ENCODE measurements at places on chromosomes 12 and 14.

- DNase-seq = no peak
Measured at GRCh38 chr14:51209457-51209856, 30.6 kb upstream of the TMX1 start.

- DNase-seq = no peak
Measured at GRCh38 chr12:76666290-76666835, 97.6 kb upstream of the ZDHHC17 start.

DNA sequence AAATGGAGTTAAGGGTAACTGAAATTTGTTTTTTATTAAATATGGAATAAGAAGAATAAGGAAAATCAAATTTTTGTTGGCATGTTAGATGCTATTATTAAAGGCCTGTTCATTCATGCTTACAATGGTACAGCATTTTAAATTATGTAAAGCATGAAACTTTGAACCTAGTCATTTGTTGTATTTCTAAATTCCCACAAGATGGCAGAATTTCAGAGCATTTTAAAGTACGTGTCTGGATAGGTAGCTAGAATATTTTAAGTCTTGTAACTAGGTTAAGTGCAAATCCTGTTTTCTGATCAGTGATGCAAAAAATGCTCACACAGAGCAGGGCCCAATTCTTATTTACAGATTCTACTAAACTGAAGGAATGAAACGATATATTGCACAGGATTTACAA, 585.6 kb upstream of the MIS18BP1 start:
- no peak for DNase-seq

DNA sequence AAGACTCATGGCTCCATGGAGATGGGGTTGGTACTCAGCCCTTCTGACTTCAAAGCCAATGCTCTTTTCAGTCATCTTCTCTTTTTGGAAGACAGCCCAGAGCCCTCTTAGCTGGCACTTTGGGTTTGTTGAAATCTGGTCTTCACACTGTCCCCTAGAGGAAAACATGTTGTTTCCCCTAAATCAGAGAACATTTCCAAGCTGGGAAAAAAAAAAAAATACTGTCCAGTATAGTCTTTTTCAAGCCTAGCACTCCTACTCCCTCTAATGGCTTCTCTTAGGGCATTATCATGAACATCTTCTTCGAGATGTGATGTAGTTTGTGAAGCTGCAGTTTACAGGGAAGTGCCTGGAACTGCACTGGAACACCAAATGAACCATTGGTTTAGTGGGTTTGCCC, 3.0 kb upstream of the ZC3H14 start:
- DNase-seq = no peak

DNA sequence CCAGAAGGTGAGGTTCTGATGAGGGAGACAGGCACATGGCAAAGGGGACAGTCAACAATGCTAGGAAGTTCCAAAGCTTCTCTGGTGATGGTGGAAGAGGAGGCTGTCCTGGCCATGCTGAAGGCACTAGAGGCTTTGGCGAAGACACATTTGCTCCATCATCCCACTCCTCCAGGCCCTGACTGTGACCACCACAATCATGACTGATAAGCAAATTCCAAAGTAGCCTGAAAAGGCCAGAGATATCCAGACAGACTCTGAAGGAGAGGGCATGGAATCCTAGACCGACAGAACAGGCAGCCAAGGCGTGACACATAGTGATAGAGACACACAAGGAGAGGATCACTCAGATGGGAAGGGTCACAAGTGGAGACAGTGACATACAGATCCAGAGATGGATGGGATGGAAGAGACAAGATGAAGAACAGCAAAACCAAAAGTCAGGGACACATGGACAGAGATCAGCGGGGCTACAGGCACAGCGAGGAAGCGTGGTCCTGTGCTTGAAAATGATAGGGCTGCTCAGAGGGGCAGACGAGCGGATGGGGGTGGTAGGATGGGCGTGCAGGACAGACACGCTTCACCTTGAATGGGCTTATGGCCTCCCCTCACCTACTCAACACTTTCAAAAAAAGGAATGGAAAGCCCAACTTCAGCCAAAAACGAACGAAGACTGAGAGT, 1.3 kb downstream of the ZFHX2 start:
- no peak for DNase-seq

- no peak for DNase-seq
Measured at GRCh38 chr12:70948976-70949336, 28.4 kb upstream of the PTPRR start.

GRCh38 chr12:130815028-130815741, 23.9 kb downstream of the STX2 start:
- no peak for DNase-seq

GRCh38 chr12:63400718-63401117, 249.7 kb upstream of the AVPR1A start:
- no peak for DNase-seq

- no peak for DNase-seq
Measured at GRCh38 chr12:117234441-117234840, 44.2 kb upstream of the FBXO21 start.

DNA sequence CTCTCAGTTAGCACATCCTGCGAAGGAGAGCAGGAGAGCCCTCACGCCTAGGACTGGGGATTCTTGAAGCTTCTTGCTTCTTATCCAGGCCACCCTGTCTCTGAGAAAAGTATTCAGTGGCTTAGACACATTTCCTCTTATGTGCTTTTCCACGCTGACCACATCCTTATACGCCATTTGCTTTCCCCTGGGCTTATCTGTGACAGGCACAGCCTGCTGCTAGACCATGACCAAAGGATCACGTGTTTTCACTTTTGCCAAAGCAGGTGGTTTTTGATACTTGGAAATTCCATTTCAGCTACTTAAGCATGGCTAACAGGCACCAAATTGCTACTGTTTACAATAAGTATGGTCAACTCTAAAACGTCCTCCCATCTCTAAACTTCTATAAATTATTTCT, 587.4 kb downstream of the AACS start:
- DNase-seq = no peak

GRCh38 chr12:48331399-48331798, 19.3 kb downstream of the ZNF641 start:
- DNase-seq = no peak

- DNase-seq = no peak
Measured at GRCh38 chr14:98907271-98907670, 364.7 kb downstream of the BCL11B start.

DNA sequence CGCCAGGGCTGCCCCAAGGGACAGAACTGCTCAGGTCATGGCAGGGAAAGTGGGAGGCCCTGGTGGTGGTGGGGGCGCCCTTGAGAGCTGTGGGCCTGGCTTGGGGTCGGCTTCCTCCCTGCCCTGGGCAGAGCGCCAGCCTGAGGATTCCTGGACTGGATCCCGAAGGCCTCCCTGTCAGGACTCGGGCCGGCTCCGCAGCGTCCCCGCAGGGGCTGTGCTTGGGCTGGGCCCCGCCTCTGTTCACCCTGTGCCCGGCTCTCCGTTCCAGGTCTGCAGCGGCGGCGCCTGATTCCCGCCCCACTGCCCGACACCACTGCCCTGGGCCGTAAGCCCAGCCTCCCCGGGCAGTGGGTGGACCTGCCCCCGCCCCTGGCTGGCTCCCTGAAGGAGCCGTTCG, 39.9 kb downstream of the KIF26A start:
- DNase-seq = no peak

- DNase-seq = no peak
Measured at GRCh38 chr12:68250454-68250853, 3.0 kb downstream of the IL22 start.

DNA sequence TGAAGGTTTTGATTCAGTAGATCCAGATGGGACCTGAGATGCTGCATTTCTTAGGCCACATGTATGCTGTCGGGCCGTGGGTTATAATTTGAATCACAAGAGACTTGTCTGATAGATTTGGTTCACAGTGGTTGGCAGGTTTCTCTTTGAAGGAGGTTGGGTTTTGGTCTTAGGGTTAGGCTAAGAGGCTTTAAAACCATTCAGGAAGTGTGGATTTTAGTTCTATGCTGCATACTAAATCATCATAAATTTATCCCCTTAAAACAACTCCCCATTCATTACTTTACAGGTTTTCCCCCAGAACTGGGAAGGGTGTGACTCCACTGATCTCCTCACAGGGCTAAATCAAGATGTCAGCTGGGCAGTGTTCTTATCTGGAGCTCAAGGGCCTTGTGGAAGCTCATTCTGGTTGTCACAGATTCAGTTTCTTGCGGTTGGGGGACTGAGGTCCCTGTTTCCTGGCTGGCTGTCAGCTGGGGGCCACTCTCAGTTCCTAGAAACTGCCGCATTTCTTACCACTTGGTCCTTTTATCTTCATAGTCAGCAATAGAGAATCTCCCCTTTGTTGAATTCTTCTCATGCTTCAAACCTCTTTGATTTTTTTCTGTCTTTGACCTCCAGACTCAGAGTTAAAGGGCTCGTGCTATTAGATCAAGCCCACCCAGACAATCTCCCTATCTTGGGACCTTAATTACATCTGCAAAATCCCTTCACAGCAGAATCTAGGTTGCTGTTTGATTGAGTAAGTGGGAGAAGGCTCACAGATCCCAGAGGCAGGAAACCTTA, 20.6 kb upstream of the PCNX1 start:
- no peak for DNase-seq

GRCh38 chr14:46653031-46653755, 1.6 kb upstream of the RPL10L start:
- no peak for DNase-seq

- DNase-seq = no peak
Measured at GRCh38 chr12:105562199-105562971, 231.9 kb downstream of the C12orf75 start.

- DNase-seq = no peak
Measured at GRCh38 chr12:24561882-24562770, 386.8 kb downstream of the BCAT1 start.

DNA sequence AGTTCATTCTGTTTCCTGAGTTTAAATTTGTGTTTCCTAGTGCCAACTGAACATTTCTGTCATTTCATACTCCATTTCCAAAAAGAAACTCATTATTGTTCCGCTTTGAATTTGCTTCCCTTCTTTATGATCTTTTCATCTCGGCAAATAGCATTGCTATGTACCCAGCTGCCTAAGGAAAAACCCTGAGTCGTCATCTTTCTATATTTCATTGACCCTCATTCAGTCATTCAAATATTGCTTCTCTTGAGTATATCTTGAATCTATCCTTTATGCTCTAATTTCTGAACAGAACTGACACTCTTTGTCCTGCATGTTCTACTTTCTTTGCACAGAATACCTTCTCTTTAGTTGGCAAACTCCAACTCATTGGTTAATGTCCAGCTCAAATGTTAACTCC, 35.9 kb downstream of the ADIPOR2 start:
- no peak for DNase-seq

- DNase-seq = peak; percentile 61
Measured at GRCh38 chr12:4270016-4270830, 3.3 kb upstream of the CCND2 start.

DNA sequence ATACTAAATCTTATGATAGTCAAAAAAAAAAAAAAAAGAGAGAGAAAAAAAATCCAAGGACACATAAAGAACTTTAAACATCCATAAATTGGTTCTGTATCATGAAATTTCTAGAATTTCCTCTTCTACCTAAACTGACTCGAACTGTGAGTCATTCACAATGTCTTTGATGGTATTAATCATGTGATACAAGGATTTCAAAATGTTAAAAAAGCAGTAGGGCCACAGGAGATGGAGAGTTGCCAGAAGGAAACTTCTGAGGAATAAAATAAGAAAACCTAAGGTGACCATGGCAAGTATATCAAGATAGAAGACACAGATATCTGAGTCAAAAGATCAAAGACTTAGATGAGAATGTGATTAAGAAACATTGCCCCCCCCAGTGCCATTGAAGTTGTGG, 1320.9 kb upstream of the FLRT2 start:
- no peak for DNase-seq

DNA sequence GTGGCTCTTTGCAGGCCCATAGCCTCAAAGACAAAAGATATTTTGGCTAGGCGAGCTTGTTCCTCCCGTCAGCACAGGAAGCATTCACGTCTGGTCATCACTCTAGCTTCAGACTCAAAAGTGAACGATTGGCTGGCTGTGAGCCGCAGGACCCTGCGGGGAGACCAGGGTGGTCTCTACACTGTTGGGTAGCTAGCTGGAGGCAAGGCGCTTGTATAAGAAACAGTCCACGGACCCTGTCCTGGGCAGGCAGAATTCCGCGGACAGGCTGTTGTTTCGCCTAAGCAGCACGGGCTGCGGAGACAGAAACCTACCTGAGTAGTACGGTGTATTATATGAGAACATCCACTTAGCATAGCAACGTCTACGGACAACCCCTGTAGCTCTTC, 29.6 kb downstream of the WBP11 start:
- no peak for DNase-seq

DNA sequence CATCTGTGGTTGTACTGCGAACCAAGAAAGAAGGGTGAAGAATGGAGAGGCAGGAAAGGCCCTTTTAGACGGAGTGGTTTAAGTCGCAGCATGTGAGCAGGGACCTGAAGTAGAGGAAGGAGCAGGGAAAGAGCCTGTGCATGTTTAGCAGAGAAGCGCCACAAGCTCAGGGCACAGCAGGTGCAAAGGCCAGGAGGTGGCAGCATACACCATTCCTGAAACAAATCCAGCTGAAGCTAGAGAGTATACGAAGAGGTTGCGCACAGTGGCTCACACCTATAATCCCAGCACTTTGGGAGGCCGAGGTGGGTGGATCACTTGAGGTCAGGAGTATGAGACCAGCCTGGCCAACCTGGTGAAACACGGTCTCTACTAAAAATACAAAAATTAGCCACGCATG, 49.9 kb downstream of the HELB start:
- DNase-seq = no peak

DNA sequence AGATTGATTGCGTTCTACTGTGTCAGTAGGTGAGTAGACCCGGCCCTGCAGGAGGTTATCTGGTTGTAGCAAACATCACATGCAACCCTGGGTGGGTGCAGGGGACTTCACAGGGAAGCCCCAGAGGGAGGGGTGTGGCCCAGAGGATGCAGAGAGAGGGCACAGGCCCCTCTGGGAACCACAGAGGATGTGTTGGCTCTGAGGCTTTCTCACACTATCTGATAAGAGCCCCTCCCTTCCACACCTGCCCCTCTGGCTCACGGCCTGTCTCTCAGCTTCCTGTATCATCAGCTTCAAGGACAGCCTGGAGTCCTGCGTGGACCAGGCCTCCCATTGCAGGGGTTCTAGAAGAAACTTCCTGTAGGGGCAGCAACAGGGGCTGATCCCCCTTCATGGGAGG, 101.9 kb downstream of the RIN3 start:
- peak; percentile 43 for DNase-seq

GRCh38 chr12:3229577-3229976, 152.4 kb downstream of the TSPAN9 start:
- no peak for DNase-seq

DNA sequence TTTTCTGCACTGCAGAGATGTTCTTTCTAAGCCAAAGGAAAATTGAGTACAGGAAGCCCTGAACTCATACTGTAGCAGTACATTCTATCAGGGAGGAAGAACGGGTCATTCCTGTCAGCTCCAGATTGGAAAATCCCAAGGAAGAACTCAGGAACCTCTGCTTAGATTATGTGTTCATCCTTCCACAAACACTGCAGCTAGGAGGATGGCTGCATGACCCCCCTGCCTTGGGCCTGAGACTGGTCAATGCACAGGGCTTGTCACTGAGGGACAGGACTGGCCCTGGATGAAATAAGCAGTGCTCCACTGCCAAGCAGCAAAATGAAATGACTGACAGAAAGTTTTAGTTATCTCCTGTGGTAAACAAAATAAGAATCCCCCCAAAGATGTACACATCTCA, 1406.8 kb upstream of the TMEM132C start:
- no peak for DNase-seq

- no peak for DNase-seq
Measured at GRCh38 chr14:79175671-79176070, 1005.5 kb downstream of the NRXN3 start.

- DNase-seq = no peak
Measured at GRCh38 chr12:108583991-108584390, 13.9 kb downstream of the TMEM119 start.

- DNase-seq = no peak
Measured at GRCh38 chr12:49340971-49341776, 4.2 kb upstream of the C1QL4 start.

GRCh38 chr12:48640428-48640827, 41.6 kb downstream of the KANSL2 start:
- no peak for DNase-seq
